Stimulated activated CD8-positive, alpha-beta memory T cell treated with anti-CD3 and anti-CD28 coated beads, Interleukin-15, amount 100 ng/mL, for 4 hours (primary cell): ENCODE measurements at places on chromosomes 16 and 17.

DNA sequence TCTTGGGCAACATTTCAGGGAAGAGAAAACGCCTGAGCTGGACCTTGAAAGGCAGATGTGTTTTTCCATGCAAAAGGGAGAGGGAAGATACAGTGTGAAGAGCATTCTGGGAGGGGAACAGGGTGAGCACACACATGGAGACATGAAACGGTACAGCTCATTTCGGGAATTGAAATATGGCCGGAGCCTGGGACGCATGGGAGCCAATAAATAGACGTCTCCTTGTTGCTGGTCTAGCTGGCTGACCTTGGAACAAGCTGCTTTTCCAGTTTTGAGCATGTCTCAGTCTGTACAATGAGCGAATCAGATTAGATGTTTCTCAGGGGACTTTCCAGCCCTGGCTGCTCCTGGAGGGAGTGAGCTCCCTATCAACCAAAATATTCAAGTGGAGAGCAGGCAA, 63.6 kb downstream of the ASIC2 start:
- no peak for DNase-seq

GRCh38 chr16:81694494-81695280, 84.4 kb upstream of the PLCG2 start:
- no peak for DNase-seq

DNA sequence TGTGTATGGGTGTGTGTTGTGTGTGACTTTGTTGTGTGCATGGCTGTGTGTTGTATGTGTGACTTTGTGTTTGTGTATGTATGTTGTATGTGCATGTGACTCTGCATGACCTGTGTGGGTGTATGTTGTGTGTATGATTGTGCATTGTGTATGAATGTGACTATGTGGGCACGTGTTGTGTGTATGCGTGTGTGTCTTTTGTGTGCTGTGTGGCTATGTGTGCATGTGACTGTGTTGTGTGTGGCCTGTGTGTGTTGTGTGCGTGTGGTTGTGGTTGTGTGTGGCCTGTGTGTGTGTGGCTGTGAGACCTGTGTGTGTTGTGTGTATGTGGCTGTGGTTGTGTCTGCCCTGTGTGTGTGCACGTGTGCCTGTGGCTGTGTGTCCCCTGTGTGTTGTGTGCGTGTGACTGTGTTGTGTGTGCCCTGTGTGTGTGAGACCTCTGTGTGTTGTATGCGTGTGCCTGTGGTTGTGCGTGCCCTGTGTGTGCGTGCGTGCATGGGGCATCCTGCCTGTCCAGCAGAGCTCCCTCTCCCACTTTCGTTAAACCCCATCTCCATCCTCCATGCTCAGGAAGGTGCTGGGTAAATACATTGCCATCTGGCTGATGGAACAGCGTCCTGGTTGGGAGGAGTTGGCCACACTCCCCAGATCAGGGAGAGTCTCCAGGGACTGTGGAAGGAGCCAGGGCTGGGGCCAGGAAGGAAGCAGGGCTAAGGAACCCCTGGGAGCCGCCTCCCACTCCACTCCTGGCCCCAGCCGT, 90.1 kb upstream of the GSE1 start:
- no peak for DNase-seq

DNA sequence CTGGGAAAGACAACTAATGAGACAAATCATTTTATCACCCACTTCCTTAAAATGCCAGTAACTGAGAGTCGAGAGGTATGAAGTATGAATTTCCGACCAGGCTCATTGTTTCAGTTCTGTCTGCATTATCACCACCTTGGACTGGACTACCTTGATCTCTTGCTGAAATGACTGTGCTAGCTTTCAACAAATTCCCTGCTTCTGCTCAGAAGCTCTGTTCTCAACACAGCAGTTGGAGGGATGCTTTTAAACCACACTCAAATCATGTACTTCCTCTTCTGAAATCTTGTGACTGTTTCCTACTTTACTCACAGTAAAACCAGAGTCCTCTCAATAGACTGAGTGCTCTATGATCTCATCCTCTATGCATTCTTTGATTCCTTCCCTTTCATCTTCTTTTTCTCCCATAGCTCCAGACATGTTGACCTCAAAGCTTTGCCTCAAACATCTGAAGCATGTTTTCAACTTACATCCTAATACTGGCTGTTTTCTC, 195.8 kb downstream of the KCNJ2 start:
- DNase-seq = no peak

DNA sequence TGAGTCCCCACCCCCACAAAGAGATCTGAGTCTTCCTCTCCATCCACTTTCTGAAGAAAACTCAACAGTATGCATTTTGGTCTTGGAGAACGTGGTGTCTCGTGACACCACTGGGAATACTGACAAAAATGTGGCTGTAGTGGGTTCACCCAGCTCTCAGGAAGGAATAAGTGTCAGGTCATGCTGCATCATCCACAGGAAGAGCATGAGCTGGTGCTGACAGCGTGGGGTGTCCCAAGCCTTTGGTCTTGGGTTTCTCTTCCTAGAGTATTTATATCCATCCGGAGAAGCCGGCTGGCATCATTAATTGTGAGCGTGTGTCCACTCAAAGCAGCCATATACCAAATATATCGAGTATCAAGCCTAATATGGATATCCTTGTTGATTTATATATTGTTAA, 55.9 kb downstream of the C17orf67 start:
- no peak for DNase-seq

DNA sequence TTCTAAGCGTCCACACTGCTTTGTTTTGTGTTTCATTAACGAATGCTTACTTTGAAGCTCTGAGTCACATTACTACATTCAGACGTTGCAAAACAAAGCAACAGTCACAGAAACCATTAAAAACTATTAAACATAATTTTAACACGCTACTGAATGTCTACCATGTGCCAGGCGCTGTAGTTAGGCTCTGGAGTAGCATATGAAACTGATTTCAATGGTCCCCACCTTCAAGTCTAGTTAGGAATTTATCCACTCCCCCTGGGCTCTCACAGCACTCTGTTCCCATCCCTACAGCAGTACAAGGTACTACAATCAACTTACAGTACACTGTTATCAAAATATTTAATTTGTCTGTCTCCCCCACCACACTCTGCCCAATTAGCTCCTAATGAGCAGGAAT, 631 bp downstream of the UTP6 start:
- DNase-seq = no peak

- DNase-seq = no peak
These were observed 21.4 kb downstream of the ACTG1 start for GRCh38 chr17:81491181-81491581.

DNA sequence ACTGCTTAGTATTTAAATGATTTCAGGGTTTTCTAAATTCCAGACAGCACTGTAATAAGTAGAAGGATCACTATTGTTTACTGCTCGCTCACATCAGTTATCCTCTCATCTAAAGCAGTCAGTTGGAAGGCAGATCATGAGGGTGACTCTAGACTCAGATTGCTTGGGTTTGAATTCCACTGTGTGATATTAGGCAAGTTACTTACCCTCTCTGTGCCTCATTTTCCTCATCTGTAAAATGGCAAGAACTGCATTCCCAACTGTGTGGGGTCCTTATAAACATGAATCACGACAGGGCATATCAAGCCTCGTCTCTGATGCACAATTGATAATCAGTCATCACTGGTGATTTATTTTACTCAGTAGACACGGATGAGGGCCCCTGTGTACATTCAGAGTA, 15.1 kb downstream of the CLUAP1 start:
- no peak for DNase-seq

DNA sequence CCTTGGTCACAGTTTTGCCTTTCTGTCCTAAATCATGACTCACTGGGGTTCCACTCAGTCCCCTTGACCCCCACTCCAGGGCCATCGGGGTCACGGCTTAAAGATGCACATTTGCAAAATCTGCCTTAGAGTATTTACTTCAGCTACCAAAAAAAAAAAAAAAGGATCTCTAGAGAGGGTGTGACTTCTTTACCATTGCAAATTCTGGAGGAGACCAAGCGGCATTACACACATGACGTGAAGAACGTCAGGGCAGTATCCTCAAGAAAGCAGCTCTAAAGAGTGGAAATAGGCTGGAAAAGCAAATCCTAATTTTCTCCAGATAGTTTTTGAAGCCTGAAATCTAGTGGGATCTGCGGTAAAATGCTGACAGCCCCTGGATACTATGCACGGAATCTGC, 25.6 kb downstream of the SLC6A4 start:
- DNase-seq = no peak

- DNase-seq = no peak
These were observed 23.7 kb upstream of the ITGAX start for GRCh38 chr16:31331141-31331764.

DNA sequence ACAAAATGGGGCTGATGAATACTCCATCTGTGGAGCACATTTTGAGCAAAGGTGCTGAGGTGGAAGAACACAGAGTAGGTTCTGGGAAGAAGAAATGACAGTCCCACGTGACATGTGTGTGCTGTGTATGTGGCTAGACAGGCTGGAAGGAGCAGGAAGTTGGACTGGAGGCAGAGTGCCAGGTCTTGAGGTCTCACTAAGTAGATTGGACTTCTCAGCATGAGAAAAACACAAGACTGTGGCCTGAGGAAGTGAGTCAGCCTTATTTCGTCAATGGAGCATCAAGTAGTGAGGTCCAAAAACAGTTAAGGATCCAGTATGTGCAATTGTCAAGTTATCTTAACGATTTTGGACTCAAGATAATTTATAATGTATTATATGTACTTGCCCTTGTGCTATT, 736.5 kb downstream of the KCNJ2 start:
- no peak for DNase-seq

DNA sequence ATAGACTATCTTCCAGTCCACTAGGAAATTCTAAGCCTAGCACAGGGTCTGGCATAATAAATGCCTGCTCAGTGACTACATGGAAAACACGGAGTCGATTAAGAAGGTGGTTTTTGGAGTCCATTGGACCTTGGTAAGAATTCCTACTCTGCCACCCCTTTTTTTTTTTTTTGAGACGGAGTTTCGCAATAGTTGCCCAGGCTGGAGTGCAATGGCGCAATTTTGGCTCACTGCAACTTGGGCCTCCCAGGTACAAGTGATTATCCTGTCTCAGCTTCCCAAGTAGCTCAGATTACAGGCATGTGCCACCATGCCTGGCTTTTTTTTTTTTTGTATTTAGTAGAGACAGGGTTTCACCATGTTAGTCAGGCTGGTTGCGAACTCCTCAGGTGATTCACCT, 123.2 kb downstream of the HS3ST2 start:
- no peak for DNase-seq

DNA sequence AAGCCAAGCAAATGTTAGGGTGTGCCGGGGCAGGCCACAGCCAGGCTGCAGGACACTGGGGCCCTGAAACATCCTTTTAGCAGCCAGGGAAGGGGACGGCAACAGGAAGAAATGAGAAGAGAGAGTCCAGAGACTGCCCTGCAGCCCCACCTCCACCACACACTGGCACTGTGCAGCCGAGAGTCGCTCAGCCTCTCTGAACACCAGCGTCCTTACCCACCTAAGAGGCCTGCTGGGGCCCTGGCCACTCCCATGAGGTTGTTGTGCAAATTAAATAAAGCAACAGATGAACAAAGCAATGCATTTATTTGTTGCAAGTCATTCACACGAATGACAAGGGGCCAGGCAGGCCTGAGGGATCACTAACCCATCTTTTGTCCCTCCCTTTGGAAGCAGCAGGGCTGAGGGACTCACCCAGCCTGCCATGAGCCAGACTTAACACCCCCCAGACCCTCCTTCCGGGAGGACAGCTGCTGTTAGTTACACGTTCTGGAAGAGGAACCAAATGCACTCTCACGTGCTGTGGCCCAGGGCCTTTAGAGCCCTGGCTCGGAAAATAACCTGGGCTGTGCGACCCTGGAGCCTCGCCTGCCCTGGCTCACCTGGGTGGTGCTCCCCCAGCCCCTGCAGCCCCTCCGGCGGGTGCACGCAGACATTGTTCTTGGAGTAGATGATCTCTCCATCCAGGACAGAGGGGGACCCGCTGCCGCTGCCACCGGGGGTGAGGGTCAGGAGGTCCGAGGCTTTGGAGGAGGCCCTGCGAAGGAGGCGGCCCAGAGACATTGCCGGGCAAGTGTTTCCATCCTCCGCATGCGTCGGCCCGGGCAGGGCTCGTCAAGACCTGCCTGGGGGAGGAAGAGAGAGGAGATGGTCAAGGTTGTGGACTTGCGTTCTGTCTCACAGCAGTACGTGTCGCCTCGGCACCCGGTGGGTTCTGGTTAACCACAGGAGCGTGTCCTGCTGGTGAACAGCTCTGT, 22.6 kb downstream of the TBC1D16 start:
- DNase-seq = no peak

GRCh38 chr17:44628243-44629188, 27.8 kb upstream of the MEIOC start:
- DNase-seq = no peak

GRCh38 chr16:22627043-22627442, 116.4 kb downstream of the NPIPB5 start:
- no peak for DNase-seq

GRCh38 chr16:80680046-80680445, 124.4 kb downstream of the CDYL2 start:
- DNase-seq = no peak

DNA sequence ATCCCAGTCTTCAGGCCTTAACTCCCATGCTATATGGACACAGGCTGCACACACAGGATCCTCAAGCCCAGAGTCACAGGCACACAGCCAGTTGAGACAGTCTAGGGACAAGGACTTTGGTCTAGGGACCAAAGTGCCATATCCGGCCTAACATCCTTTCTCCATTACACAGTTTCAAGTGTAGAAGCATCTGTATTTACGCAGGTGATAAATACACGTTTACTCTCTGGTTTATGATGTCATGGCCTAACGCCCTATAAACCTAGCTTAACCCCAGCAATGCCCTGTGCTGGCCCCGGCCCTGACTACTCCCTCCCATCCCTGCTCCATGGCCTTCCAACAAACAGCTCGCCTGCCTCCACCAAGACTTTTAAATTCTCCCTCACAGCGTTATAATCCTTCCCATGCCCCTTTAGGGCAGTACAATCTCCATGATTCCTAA, 17.1 kb downstream of the CUEDC1 start:
- DNase-seq = no peak

- no peak for DNase-seq
These were observed 3.7 kb downstream of the TMEM98 start for GRCh38 chr17:32931686-32932085.

DNA sequence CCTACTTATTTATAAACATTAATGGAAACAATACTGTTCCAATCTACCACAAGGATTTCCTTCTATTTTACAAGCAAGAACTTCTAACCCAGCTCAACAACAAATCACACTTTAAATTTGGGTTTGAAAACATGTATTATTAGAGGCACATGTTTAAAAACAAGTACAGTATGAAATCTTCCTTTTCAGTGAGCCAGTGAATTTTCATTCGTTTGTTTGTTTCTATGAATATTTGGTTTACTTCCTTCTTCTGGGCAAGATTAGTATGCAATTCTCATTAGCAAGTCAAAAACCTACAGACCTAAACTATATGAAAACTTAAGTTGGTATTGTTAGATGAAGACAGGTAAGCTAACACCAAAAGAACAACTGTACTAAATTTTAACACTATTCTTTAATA, 25.7 kb downstream of the SLFN12 start:
- no peak for DNase-seq

DNA sequence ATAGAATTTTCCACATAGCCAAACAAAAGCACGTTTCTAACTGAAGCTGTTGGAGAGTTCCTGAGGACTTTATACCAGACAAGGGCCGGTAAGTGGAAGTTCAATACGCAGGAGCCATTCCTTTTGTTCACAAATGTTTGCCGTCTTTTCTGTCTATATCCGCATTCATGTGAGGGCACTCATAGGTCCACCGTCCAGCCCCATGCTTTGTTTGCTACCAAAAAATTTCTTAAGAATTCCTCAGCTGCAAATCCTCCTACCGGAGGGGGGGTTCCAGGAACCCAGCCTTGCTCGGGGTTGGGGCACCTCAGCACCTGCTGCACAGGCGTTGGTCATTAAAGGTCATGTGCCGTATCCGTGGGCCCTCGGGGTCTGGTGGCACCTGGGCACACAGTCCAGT, 276.8 kb downstream of the SEC14L1 start:
- no peak for DNase-seq
